Posterior cingulate gyrus (tissue), 11 donors: ENCODE measurements at places on chromosomes 3 and 15.

DNA sequence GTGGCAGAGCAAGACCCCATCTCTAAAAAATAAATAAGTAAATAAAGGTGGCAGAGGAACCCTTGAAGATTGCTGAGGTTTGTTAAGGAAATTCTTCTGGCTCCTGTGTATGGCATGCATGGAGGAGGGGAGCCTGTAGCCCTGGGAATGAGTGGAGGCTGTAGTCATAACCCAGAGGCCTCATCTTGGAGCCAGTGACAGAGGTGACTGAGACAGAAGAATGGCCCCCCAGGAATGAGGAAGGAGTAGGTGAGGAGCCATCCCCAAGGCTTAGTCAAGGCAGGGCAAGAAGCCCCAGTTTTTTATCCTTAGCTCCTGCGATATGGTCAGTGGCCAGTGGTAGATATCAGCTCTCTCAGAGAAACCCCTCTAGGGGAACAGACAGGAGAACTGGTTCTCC lies 46.5 kb downstream of the BSN start:
- no peak for DNase-seq

DNA sequence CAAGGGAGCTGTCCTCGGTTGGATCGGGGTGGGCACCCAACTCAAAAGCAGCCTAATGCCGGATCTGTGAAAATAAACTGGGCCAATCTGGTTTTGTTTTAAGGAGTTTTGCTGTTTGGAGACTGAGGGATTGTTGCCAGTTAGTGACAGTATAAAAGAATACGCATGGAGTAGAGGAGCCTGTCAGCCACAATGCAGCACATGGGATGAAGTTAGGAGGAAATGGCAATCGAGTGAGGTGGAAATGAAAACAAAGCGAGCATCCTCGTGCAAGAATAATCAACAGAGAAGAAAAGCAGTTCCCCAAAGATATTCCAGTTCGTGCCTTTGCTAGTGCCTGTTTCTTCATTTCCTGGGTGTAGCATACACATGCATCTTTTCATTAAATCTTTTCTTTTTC lies 108.4 kb upstream of the RORA start:
- no peak for DNase-seq

- no peak for DNase-seq
Observed at GRCh38 chr3:177208223-177208622, 10.9 kb upstream of the TBL1XR1 start.

DNA sequence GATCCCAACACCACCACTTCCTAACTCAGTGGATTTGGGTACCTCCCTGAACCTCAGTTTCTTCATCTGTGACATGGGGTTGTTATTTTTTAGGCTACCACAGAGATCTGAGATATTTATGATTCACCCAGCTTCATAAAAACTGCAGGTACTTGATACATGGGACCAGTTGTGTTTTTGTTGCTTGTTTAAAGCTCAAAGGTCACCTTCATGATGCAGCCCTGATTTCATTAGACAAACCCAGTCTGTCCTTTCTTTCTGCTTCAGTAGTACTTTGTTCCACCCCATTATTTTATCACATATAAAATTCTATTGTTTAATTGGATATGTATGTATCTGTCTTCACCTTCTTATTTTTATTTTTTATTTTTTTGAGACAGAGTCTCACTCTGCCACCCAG lies 57.4 kb upstream of the C15orf61 start:
- no peak for DNase-seq

GRCh38 chr15:91566141-91566540 lies 287.4 kb upstream of the SLCO3A1 start:
- DNase-seq: no peak

DNA sequence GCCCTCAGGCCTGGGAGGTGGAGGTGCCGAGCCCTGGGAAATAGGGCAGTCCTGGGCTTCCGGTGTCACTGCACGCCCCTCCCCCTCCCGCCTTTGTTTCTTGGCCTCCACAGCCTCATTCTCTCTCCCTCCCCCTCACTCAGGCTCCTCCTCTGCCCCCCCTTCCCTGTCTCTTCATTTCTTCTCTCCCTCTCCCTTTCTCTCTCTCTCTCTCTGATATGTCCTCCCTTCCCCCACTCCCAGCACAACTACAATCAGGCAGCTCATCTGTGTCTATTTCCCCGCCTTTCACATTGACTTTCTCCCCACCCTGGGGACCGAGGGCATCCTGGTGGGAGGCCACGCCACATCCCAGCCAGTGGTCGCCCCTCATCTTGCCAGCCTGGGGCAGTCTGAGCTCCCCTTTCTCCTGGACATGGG lies 40.2 kb downstream of the IDH2 start:
- DNase-seq: no peak

DNA sequence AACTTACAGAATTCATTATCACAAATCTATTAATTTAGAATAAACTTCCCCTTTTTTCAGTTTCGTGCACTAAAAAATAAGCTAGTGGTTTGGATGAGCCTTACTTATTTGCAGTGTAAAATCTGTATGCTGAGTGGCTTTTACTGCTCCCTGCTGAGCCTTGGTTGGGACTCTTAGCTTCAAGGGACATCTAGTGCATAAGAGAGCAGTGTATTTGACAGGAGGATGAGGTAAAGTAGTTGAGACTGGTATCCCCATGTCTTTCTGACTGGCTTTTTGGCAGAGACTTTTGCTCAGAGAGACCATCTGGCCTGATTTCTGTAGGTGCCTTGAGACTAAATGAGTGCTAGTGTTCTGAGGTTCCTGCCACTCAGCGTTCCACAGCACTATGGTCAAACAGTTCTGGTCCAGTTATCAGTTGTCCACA lies 11.8 kb downstream of the CAPN7 start:
- no peak for DNase-seq

DNA sequence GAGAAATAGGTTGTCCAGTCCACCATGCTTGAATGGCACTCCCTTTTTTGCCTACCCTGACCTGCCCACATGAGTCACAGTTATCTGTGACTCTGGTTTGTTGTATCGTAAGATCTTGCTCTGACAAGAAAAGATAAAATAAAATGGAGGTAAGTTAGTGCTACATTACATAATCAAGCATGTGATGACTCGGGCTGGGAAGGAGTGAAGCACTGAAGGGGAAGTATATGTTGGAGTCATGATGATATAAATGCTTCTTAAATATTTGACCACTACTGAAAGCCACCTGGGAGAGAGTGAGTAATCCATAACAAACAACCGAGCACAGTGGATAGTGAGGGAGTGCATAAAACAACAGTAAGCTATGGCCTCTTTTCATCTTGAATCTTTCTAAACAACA lies 124.4 kb downstream of the SHOX2 start:
- no peak for DNase-seq

DNA sequence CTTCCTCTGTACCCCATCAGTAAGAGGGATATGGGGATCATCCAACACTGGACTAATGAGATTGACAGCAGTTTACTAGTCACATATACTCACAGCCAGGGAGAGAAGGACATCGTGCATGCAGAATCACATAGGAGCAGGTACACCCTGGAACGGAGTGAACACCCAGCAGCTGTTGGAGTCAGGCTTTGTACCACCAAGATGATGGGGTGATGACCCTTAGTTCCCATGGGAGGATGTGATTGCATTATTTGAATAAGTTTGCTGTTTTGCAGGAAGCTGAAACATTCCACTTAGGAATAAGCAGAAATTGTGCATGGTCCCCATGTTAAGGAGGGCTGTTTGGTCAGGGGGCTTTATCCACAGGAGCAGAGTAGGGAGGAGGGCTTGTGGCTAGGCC lies 482.7 kb upstream of the PDZRN3 start:
- no peak for DNase-seq

DNA sequence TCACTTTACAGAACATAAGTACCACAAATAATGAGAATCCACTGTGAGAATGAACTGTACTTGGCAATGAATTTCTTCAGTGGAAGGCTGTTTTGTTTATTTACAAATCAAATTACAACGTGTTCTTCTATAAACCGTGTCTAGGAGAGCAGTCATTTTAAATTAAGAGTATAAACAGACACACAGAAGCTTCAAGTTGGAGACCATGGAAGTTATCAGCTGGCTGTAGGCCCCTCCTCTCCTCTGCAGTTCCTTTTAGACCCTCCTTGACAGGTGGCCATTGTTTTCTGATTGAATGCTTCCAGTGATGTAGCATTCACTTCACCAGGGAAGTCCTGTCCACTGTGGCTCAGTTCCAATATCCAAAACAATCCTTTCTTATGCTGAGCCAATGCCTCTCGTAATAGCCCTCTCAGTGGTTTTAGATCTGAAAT lies 7.3 kb upstream of the MAPK6 start:
- no peak for DNase-seq

- no peak for DNase-seq
Observed at GRCh38 chr3:30195352-30195751, 411.0 kb upstream of the TGFBR2 start.

GRCh38 chr3:1092061-1092460 lies 763 bp upstream of the CNTN6 start:
- no peak for DNase-seq

DNA sequence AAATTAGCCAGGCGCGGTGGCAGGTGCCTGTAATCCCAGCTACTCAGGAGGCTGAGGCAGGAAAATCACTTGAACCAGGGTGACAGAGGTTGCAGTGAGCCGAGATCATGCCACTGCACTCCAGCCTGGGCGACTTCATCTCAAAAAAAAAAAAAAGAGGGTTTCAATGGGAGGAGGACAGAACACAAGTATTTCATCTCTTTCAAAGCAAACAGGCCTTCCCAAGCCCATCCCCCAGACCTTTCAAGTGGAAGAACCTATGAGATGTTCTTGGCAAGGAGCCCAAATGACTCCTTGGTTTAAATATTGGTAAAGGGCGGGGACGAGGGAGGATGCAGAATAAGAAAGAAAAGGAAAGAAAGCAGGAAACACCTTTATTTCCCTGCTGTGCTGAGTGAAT lies 62.2 kb upstream of the MCF2L2 start:
- DNase-seq: no peak

DNA sequence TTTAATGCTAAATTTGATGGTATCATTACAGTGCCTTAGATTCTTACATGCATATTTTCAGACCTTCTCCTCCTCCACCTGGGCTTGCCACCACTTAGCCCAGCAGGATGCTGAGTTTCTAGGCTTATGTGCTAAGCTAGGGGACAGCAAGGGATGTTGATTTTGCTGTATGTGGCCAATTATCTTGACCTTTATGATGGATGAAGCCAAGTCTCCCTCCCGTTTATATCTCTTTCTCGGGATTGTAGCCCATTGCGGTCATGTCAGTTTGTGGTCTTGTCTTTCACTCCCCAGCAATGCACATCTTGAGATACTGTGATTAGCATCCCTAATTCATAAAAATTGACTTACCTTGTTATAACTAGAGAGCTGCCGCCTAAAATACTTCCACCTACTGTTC lies 278.7 kb upstream of the SOX2 start:
- DNase-seq: no peak

GRCh38 chr3:83523470-83524073 lies 1435.2 kb upstream of the CADM2 start:
- no peak for DNase-seq

DNA sequence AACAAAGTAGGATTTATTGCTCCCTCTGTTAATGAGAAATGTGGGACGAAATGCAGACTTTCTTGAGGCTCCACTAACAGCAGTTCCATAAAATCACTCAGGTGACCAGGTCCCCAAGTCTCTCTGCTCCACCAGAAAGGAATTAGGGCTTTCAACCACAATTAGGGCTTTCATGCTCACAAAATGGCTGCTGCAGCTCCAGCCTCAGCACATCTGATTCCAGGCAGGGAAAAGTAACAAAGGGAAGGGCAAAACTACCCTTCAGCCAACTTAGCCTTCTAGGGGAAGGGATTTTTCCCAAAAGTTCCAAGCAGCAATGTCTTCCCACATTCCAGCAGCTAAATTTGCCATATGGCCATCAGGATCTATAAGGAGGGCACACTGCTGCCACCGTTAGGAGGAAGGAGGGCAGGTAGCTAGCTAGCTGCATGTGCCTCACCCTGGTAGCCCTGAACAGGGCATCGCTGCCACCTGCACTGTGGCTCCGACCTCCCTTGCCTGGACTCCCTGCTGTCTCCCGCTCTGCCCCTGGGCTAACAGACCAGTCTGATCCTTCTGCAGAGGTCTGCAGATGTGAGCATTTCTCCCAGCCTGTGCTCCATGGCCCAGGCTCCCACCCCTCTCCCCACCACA lies 12.8 kb downstream of the CFAP100 start:
- DNase-seq: no peak

GRCh38 chr3:107680698-107681097 lies 157.9 kb downstream of the BBX start:
- DNase-seq: no peak

DNA sequence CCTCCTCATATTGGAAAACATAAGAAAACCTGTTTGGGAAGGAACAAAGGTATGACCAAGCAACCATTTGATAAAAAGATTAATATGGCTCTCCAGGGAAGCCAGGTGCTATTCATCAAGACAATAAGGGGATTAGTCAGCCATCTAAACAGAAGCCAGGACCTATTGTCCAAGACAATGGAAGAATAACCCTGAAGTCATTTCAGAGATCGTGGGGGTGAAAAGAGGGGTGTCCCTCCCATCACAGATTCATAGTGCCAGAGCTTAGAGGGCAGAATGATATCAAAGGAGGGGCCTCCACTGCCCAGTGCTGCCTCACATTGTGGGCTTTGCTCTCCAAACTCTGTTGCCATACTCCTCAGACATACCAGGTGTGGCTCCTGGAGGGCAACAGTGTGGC lies 73.5 kb downstream of the DAPK2 start:
- DNase-seq: no peak

GRCh38 chr3:184805351-184806038 lies 6.5 kb upstream of the VPS8 start:
- no peak for DNase-seq

GRCh38 chr3:157388976-157389375 lies 47.7 kb upstream of the PTX3 start:
- no peak for DNase-seq

- DNase-seq: no peak
Observed at GRCh38 chr3:50971487-50971924, 296.8 kb downstream of the DOCK3 start.

GRCh38 chr3:181616088-181617070 lies 95.3 kb upstream of the SOX2 start:
- DNase-seq: no peak

DNA sequence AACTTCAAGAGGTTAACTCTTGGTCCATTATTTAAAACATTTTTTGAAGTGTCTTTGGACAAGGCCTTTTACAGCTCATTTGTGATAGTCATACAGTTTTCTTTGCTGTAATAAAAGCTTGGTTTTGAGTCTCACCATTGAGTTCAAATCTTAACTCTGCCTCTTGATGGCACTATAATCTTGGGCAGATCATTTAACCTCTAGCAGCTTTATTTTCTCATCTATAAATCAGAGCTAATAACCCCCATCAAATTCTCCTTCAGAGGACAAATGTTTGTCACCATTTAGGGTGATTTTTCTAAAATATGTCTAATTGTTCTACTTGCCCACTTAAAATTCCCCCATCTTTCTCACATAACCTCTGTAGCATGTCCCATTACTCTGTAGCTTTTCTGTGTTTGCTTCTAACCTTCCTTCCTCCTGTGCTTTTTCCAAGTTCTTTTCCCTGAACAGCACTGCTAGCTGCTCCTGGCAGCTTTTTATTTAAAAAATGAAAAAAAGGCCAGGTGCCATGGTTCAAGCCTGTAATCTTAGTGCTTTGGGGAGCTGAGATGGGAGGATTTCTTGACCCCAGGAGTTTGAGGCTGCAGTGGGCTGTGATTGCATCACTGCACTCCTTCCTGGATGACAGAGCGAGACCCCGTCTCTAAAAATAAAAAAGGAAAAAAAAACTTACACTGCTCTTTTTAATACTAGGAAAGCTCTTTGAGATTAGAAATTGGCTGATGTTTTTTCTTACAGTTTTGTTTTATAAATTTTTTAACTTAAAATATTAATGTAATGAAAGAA lies 28.5 kb downstream of the UBE2E1 start:
- no peak for DNase-seq

- no peak for DNase-seq
Observed at GRCh38 chr3:148953094-148953493, 38.2 kb upstream of the GYG1 start.
